Urinary bladder (tissue), 4 donors: ENCODE measurements at places on chromosomes 3 and 15. TPM values are rescaled to one million over a fixed set of nuclear protein-coding genes. Genes with fewer than 3 reads are reported as not detected.

Gene SLC25A38
- polyA plus RNA-seq, result 38.6 TPM

Gene LRRC2
- 4.2 TPM for polyA plus RNA-seq

Gene HGD
- 0.27 TPM for polyA plus RNA-seq

Gene BOC
- polyA plus RNA-seq, result 73.3 TPM

Gene MYZAP
- polyA plus RNA-seq, result 152 TPM

Gene TP53BP1
- 16.7 TPM for polyA plus RNA-seq

Gene RPP25
- polyA plus RNA-seq, result 13.5 TPM

Gene KNG1
- polyA plus RNA-seq, result 0.37 TPM

GRCh38 chr3:19256313-19256712, 108.0 kb downstream of the KCNH8 start:
- DNase-seq, result no peak

- no peak for DNase-seq
Observed at GRCh38 chr3:31522152-31522551, 10.6 kb upstream of the STT3B start.

DNA sequence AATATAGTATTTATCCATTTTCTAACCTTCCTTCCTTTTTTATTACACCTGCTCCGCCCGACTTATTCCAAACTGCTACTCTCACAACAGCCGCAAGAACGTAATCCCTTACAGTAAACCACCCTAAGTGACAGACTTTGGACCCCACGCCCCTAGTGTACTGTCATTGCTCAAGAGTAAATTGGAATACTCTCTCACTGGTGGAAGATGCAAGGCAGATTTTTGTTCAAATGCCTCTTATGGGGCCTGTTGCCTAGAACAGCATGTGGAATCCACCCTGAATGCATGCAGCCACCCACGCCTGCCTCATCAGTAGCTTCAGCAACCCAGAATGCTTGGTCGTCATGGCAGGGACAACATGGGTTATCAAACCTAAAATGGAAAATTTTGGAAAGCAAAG, 226.2 kb upstream of the ST8SIA2 start:
- no peak for DNase-seq

- DNase-seq, result no peak
Observed at GRCh38 chr15:38144921-38145320, 107.7 kb upstream of the SPRED1 start.

- DNase-seq, result no peak
Observed at GRCh38 chr3:182713743-182714517, 79.4 kb upstream of the ATP11B start.

DNA sequence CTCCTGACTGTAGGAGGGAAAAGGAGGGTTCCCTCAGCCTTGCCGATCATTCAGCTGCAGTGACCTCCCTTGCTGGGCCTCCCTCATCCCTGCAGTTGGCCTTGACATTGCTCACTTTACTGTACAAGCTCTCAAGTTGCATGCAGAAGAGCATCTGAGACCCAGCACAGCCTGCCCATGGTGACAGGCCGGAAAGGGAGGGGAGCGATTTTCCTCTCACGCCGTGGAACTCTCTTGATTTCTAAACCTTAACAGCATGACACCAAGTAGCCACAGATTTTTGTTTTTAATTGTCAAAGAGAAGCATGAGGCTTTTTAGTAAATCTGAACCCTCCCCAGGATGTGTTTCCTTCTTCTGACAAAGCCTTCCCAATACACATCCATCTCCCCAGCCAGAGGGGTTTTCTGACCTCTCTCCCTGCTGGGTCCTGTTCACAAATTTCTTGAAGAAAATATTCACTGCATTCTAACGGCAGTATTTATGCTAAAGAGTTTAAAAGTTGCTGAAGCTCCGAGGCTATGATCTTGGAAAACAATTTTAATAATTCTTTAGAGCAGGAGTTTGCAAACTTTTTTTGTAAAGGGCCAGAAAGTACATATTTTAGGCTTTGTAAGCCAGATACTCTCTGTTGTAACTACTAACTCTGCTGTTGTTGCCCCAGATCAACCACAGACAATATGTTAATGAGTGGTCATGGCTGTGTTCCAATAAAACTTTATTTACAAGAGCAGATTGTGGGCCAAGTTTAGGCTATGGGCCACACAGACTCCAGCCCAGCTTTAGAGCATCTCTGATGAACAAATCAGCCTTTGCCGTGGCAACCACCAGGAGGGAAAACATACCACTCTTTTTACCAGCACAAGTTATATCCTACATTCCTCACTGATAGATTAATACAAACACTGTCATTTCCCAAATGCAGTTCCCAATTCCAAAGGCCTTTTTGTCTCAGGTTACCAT, 34.8 kb downstream of the LMCD1 start:
- DNase-seq, result no peak

- DNase-seq, result no peak
Observed at GRCh38 chr15:85457392-85457968, 77.1 kb downstream of the AKAP13 start.

DNA sequence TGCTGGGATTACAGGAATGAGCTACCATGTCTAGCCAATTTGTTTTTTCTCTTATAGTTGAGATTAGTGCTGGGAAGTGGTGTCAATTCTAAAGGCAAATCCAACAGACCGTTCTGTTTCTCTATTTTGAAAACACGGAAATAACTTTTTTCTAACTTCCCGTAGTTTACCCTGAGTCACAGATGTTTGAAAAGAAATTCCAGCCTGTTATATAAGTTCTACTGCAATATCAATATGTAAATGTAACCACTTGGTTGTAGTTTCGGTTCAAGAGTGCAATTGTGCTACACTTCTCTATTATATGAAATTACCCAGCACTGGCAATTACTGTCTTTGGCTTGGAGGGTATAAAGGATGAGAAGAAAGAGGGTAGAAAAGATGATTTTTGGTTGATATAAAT, 22.3 kb upstream of the GNB4 start:
- DNase-seq, result no peak

DNA sequence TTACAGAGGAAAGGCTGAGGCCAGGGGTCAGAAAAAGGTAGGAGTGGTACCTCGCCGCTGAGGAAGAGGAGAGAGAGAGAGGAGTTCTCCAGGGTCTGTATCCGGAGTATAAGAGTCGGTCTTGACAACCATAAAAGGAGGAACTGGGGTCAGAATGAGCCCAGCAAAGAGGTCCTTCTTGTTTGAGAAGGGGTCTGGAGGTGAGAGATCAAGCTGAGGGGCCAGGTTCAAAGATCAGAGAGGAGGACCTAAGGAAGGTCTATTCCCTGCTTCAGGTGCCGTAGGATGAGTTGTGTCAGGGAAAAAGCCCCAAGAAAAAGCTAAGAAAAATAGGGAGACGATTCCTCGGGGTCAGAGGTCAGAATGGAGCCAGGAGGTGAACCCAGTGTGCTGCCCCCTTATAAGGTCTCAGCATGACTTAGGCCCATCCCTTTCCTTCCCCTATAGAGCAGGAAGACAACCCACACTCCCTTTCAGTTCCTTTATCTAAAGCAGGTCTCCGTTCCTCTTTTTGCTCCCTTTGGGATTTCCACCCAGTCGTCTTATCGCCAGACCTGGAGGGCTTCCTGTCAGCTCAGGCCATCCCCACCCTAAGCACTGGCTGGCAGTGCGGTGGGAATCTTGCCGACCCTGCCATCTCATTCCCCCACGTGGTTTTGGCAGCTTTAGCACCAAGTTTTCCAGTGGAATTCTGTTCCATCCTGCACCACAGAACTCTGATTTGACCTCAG, 651 bp downstream of the MTMR14 start:
- DNase-seq, result no peak

- DNase-seq, result no peak
Observed at GRCh38 chr3:33417066-33417673, 23.0 kb downstream of the UBP1 start.

DNA sequence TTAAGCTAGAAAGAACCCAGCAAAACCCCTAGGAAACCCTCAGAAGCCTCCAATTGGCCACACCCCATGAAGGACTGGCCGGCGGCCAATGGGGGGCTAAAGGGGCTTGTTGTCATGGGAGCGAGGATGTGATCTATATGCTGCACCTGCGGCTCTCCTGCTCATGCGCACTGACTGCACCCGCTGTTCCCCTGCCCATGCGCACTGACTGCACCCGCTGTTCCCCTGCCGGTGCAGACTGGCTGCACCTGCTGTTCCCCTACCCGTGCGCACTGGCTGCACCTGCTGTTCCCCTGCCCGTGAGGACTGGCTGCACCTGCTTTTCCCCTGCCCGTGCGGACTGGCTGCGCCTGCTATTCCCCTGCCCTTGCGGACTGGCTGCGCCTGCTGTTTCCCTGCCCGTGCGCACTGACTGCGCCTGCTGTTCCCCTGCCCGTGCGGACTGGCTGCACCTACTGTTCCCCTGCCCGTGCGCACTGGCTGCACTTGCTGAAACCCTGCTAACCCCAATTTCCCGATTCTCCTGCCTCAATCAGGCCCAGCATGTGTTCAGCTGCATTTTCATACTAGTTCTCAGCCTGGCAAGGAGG, 16.8 kb upstream of the MCCC1 start:
- no peak for DNase-seq

GRCh38 chr15:83846847-83847246, 192.9 kb downstream of the ADAMTSL3 start:
- DNase-seq, result no peak

DNA sequence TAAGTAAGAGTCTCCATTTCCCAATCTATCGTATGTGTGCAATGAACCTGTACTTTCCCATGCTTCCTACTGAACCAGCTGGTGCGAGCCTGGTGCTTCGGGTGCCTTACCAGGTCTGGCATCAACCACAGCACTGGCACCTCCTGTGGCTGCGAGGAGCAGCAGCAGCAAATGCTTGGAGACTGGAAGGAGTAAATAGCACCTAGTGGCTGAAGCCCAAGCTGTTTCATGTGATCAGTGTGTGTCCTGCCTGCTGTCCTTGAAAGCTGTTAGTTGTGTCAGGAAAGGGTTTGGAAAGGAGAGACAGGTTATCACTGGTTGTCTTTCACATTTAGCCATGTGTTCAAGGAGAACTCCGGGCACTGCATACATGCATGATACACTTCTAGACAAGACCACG, 31.8 kb downstream of the PCOLCE2 start:
- no peak for DNase-seq

- no peak for DNase-seq
Observed at GRCh38 chr3:140170612-140171011, 235.6 kb downstream of the CLSTN2 start.

DNA sequence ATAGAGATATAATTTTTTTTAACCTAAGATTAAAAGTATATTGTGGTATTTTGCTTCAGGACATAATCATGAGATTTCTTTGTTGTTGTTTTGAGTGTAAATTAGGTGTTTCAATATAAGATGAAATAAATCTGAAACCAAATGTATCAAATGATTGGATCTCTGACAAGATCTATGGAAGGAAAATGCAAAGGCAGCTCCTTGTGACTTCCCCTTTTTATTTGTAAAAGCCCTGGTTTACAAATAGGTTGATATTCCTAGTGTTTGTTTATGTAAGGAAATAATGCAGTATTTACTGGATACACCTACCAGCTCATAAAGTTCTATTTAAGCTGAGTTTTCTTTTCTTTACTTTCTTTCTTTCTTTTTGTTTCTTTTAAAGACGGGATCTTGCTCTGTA, 35.9 kb downstream of the STT3B start:
- DNase-seq, result no peak
